ENCODE measurements at places on chromosomes 3 and 15.

DNA sequence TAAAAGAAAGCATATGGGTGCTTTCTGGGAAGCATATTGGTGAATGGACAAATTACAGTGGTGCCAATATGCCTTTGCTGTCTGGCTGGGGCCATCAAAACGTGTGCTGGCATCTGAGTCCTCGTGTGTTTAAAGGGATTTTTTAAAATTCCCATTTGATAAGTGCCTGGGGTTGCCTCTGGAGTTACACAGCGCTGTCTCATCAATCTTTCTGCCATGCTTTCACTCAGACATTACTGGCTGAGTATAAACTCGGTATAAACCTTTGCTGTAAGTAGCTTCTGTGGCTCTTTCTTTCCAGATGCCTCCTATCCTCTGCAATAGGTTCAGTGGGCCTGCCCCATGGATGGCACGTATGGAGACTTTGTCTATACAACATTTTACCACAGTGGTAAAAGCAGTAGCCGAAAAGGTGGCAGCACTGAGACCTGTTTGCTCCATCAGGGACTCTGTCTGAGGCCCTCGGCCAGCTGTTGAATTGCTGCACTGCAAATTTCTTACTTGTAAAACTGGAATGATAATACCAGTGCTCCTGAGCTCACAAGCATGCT, 195.5 kb downstream of the LPP start:
- no peak for DNase-seq

- no peak for DNase-seq
Measured at GRCh38 chr3:136882571-136882970, 20.6 kb downstream of the NCK1 start.

DNA sequence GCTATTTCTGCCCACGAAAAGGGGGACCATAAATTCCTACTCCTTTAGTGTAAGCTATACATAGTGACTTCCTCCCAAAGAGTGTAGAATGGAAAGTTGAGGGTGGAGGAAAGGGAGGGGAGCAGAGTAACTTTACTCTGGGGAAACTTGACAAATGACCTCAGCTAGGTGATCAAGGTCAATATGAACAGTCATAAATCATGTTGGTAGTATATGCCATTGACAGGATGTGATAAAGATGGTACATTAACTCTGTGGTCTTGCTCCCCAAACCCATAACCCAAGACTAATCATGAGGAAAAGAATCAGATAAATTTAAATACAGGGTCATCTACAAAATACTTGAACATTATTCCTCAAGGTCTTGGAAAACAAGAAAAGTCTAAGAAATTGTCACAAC, 18.6 kb downstream of the SETMAR start:
- DNase-seq = no peak

DNA sequence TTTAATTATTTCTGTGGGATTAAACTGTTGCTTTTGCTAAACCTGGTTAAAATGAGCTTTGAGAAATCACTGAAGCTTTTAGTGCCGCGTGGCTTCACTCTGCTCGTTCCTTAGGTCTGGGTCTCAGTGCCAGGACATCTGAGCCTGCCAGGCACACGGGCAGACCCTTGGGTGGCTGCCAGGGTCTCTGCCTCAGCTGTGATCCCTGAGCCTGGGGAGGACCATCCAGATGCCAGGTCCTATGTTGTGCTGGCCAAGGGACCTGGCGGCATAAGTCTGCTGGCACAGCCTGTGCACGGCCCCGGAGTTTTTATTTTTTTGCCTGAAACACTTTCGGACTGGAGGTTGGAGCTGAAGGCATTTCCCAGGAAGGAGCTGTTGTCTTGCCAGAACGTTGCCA, 328.1 kb downstream of the LRTM1 start:
- DNase-seq = no peak

- no peak for DNase-seq
Measured at GRCh38 chr15:27937851-27938250, 161.3 kb downstream of the OCA2 start.

DNA sequence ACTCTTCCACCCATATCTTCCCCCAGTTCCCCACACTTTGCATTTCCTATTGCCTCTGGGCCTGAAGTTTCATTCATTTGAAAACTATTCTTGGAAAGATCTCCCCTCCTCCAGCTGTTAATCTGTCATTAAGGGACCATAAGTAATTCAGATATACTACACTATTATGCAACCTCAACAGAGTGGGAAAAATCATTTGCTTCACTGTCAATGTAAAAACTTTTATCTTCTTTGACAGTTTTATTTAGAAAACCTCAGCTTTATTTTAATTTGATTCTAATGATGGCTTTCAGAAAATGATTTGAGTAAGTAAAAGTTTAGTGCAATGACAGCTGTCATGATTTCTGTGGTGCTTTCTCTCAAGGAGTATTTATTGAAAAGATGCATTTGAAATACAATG, 435.3 kb upstream of the KCNMB2 start:
- DNase-seq = no peak

DNA sequence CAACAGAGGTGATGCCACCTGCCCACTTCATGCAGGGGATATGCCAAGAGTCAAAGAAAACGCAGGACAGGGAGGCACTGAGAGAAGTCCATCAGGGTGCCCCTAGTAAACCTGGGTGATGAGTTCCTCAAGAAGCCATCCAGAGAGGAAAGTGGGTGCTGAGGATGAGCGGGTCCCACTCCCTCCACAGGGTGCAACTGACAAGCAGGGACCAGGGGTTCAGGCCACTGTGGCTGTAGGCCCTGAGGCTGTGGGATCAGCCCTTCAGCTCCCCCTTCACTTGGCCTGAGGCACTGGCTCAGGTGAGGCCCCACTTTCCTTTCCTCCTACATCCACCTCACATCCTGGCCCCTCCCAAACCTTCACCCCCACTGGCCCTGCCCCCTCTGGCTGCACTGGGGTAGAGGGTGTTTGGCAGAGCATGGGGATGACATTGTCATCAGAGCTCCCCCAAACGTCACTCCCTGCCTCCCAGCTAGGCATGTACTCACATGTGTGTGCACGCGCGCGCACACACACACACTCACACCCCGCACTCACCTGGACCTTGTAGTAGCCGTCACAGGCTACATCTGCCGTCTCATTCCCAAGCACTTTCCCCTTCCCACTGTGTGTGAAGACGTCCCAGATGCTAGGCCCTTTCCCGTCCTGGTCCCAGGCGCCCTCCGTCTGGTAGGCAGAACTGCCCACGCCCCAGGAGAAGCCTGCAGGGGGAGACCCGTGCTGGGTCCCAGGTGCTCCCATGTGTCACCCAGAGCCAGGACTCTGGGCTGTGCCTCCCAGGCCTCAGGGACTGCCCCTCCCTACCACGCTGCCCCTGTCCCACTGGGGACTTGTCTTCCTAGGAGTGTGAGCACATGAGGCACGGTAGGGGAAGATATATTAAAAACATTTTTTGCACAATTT, 1.4 kb downstream of the LCTL start:
- no peak for DNase-seq

GRCh38 chr3:29194139-29194538, 86.7 kb upstream of the RBMS3 start:
- no peak for DNase-seq

DNA sequence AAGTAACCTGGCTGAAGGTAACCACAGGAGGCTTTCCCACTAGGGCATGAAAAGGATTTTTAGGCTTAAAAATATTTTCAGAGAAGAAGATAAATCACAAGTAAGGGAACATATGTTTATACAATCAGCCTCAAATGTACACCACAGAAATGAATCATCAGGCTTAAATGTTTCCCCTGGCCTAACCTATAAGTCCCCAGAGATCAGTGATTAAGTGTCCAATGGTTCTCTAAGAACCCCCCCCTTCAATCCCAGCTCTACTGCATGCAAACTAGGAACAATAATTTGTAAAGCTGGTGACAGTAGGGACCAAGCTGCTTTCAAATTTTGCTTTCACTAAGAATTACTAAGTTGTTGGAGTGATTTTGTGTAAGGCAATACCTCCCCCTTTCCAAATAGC, 431.6 kb upstream of the LMCD1 start:
- DNase-seq = no peak

- DNase-seq = no peak
Measured at GRCh38 chr3:156543043-156543555, 11.8 kb downstream of the SSR3 start.

DNA sequence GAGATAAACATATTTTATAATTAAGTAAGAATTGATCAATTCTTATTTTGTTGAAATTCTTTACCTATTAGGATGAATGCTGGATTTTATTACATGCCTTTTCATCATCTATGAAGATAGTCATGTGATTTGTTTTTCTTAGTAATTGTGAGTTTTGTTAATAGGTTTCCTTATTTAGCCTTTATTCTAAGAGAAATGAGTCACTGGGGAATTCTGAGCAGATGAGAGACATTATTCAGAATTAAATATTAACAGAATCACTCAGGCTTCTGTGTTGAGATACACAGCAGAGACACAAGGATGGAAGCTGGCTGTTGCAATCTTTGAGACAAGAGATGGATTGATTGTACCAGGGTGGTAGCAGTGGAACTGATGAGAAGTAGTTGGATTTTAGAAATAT, 7.4 kb upstream of the ANO10 start:
- DNase-seq = no peak

GRCh38 chr3:177601152-177601551, 403.9 kb upstream of the TBL1XR1 start:
- DNase-seq = no peak

DNA sequence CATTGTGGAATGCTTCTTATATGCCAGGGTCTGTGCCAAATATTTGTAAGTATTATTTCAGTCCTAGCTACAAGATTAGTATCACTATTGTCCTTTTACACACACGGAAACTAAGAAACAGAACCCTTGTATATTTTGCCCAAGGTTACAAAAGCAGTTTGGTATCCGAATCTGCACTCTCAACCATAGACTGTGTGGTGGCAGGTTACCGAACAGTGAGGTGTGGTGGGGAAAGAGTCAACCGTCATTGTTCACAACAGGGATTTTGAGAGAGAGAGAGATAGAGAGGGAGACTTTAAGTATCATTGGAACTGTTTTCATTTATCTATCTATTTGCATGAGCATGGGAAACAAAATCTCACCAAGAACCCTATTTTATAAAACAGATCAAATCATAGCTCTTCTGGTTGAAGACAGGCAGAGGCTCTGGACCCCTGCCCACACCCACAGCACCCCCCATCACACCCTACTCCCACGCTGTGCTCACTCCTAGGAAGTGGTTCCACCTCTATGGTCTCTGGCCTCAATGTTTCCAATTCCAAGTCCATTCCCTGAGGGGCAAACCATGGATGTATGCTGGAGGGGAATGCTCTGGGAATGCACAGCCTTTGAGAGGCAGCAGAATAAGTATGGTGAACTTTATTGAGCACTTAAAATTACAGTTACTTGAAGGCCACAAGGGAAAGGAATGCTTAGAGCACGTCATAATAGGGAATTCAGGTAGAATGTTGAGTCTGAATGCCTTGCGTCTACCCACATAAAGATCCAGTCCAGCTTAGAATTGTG, 69.0 kb downstream of the ARHGAP31 start:
- no peak for DNase-seq

DNA sequence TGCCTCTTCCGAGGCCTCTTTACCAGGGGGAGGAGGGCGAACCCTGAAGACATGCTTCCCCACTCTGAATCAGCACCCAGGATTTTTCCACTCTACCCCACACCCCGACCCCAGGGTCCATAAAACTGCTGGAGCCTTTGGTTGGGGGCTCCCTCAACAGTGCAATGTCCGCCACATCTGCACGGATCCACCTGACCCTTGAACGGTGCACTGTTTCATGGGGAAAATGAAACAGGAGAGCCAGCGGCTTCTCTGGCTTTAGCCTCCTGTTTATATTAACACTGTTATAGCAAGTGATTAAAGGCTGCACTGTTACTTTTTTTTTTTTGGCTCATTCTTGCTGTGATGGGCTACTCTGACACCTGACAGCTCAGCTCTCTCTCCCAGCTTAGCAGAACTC, 124.1 kb upstream of the DLG1 start:
- DNase-seq = no peak

DNA sequence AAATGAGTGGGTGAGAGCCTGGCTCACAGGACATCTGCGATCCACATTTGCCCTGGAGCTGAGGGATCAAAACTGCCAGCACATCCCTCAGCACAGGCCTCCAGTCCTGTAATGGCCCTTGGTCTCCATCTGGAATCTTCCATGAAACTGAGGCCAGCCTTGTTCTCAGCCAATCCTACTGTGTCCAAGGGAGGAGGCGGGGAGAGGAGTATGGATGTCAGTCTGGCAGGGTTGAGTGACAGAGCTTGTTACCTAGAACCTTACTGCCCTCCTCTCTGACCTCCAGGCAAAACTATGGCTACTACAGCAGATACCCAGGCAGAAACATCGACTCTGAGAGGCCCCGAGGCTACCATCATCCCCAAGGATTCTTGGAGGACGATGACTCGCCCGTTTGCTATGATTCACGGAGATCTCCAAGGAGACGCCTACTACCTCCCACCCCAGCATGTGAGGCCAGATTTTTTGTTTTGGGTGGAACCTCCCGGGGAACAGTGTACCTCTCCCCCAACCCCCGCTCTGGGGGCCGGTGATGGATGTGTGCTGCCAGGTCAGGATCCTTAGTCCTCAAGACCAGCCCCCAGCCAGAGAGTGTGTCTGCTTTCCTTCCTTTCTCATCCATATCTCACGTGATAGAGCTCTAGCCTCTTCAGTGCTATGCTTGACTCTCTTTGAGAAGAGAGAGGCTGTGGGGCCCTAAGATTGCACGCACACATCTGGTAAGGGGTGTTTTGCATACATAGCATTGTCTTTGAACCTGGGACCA, 41.3 kb downstream of the CHDH start:
- DNase-seq = no peak

- no peak for DNase-seq
Measured at GRCh38 chr3:8759038-8759707, 10.2 kb downstream of the OXTR start.

DNA sequence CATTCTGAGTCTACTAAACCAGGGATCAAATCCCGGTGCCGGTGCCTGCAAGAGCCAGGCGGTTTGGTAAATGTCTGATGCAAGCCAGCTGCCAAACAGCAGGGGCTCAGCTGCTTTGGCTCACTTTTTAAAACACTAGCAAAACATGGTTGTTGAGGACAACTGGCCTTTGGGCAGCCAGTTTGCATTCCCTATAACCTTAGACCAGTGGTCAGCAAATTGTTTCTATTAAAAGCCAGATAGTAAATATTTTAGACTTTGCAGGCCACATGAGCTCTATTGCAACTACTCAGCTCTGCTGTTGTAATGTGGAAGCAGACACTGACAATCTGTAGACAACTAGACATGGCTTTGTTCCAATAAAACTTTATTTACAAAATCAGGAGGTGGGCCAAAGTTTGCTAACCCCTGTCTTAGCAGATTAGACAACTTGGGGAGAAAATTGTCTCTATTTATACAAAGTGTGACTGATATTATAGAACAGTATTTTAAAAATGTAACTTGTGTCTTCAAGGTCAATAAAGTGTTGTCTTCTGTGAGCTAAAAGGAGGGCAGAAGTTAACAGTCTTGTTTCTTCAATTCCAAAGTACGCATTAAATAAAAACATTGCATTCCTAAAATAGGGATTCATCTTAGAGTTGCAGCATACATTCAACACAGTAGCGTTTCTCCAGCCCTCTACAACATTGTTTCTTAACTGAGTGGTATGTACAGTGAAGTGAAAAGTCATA, 67.6 kb downstream of the SSUH2 start:
- no peak for DNase-seq

All from omental fat pad (tissue), 4 donors.